ENCODE measurements at places on chromosomes 3 and 15.
A peak's percentile ranks its signal among the peaks of the same experiment; 100 is the strongest.

GRCh38 chr15:100266166-100266565 is 75.6 kb downstream of the ADAMTS17 start:
- DNase-seq: no peak

DNA sequence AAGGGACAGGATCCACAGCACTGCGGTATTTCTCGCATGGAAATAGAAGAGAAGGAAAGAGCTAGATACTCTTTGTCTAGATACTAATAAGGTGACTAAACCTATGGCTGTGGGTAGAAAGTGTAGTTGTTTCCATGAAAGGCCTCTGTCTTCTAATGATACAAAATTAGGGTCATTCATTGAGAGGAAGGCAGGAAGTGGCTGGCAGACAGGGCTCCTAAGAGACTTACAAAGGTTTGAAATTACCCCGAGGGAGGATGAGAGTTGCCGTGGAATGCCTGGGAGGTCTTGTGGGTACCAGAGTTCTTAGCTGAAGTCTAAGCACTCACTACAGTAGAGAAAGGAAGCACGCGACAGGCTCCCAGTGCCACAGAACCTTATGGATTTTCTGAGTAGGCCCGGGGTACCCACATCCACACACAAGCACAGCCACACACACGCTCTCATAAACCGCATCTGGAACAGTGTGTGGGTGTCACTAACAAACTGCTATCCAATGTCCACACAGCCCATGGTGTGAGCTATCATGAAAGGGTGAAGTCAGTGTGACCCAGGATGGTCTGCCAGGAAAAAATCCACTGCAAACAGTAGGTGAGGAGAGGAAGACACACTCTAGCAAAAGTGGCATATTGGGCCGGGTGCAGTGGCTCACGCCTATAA is 221.4 kb downstream of the FAM43A start:
- no peak for DNase-seq

- peak; percentile 50 for DNase-seq
Observed at GRCh38 chr3:128784232-128784631, 58.2 kb downstream of the RAB7A start.

- DNase-seq: no peak
Observed at GRCh38 chr15:63401078-63401477, 19.4 kb upstream of the CA12 start.

GRCh38 chr15:56919031-56919608 is 676 bp downstream of the TCF12 start:
- peak; percentile 50 for DNase-seq

Data from stimulated activated naive CD4-positive, alpha-beta T cell treated with Interleukin-2 at 50 U/mL for 16 hours (primary cell).